GM03348 (cell line): ENCODE measurements at places on chromosomes 2 and 18.

- peak; percentile 75 for DNase-seq
These were observed 1.2 kb downstream of the ANKMY1 start for GRCh38 chr2:240556553-240557100.

DNA sequence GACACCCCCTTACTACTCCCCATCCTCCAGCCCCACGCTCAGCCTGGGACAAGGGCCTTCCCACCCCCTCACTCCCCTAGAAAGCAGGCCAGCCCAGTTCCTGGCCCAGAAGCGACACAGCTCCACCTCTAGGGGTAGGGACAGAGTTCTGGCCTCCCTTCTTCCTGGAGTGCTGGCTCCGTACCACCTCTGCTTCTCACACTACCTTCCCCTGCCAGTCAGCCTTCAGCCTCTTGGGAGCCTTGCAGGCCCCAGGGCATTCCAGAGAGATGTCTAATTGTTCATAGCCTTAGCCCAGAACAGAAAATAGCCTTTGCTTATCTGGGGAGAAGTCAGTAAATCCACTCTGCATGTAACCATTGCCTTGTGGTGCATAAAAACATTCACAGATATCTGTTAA, 13.1 kb upstream of the CATIP start:
- DNase-seq, result peak; percentile 84

GRCh38 chr2:139992078-139992477, 1211.9 kb upstream of the NXPH2 start:
- DNase-seq, result no peak

DNA sequence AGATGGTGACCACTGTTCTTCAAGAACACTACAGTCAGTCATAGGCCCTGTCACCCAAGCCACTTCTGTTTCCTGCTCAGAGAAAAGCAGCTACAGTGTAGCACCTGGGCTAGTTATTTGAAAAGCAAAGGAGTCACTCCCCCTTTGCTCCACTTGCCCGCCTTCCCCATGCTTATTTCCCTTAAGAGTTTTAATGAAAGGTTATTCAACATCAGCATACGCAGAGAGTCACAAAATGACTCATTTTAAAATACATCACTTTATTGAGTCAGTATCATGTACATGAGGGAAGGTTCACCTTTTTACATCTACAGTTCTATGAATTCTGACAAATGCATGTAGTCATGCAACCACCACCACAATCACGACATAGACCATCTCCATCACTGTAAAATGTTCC, 71.3 kb downstream of the TNFRSF11A start:
- DNase-seq, result no peak

- no peak for DNase-seq
These were observed 252.9 kb downstream of the CLIP4 start for GRCh38 chr2:29367986-29368658.

DNA sequence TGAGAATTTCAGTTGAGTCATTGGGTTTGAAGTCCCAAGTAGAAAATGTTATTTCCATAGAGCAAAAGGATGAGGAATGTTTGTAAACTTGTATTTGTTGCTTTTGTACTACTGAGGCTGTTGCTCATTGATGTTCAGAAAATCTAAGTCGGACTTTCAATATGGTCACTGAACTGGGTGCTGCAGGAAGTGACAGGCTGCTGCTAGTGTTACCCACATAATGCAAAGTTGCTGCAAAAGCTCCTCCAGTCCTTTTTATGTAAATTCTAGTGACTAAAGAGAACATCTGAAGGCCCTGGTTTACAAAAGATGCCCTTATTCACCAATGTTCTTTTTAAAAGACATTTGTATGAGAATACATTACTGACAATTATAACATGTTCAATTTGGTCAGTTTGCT, 131.1 kb upstream of the FAM98A start:
- no peak for DNase-seq

GRCh38 chr18:11419338-11419737, 190.1 kb upstream of the SLC35G4 start:
- DNase-seq, result no peak

DNA sequence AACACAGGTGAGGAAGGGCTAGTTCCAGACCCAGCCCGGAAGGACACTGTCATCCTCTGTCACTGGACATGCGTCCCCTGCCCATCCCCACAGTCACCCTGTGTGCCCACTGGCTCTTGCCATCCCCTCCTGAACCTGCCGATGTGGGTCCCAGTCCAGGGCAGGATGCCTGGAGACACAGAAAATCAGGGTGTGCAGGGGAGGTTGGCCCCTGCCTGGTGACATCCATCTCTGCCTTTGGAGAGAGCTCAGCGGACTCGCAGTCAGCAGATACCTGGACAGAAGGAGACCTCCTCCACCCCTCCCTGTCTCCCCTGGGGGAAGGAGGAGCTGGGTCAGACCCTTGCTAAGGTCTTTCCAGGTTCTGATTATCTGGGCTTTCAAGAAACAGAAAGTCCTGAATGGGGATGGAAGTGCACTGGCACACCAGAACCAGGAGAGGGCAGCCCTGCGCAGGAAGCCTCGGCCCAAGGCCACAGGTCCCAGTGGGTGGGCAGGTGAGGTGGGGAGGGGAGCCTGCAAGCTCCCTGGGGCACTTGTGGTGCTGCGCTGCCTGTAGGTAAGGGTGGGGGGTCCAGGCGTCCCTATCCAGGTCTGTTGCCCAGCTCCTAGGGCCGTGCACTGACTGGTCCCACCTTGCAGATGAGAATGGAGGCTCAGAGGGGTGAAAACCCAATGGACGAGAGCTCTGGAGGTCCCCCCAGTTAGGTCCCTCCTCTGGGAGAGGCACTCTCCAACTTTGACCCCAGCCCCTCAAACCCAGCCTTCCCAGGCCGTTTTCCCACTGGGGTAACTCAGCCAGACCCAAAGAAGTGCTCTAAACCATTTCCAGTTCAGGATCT, 9.7 kb upstream of the OTOS start:
- DNase-seq, result peak; percentile 87

DNA sequence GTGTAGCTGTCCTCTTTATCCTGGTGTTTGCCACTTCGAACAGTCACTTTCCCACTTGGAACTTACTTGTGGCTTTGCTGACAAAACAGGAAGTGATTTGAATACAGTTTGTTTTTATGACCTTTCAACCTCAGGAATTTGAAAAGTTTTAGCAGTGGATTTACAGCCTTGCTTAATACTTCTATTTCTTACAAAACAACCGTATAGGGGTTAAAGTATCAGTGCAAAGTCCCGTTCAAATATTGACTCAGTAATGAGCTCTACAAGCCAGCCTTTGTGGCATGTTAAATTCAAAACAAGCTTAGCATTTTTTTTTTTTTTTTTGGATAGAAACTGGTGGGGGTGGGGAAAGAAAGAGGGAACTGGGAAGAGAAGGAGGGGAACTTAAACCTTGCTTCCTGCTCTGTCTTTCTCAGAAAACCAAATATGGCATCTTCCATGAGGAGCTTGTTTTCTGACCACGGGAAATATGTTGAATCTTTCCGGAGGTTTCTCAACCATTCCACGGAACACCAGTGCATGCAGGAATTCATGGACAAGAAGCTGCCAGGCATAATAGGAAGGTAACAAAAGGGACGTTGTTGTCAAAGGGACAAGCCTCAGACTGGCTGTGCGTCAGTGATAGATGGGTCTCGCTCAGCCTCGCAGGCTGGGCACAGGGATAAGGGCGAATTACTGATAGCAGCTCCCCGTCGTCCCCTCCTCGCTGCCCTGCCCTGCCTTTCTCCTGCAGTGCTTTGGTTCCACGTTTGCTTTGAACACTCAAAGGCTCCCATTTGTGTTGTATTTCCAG, at the start of gene HNMT:
Gene HNMT, plus strand, starts transcription at position 408 of the 793 bp plus-strand sequence. Its CDS starts 19 bp downstream, at position 427.
- DNase-seq, result peak; percentile 52

- DNase-seq, result no peak
These were observed 196.9 kb downstream of the C1D start for GRCh38 chr2:67865917-67866316.

GRCh38 chr2:222430681-222431080, 6.3 kb downstream of the SGPP2 start:
- DNase-seq, result no peak
